ENCODE measurements at places on chromosomes 5 and 9.

GRCh38 chr9:36868586-36869282 is 165.3 kb downstream of the PAX5 start:
- DNase-seq = no peak

- no peak for DNase-seq
These were observed 29.9 kb downstream of the RFX3 start for GRCh38 chr9:3495855-3496254.

- no peak for DNase-seq
These were observed 45.4 kb upstream of the EDIL3 start for GRCh38 chr5:84430079-84430478.

- DNase-seq = no peak
These were observed 21.3 kb downstream of the GPX3 start for GRCh38 chr5:151041577-151042268.

DNA sequence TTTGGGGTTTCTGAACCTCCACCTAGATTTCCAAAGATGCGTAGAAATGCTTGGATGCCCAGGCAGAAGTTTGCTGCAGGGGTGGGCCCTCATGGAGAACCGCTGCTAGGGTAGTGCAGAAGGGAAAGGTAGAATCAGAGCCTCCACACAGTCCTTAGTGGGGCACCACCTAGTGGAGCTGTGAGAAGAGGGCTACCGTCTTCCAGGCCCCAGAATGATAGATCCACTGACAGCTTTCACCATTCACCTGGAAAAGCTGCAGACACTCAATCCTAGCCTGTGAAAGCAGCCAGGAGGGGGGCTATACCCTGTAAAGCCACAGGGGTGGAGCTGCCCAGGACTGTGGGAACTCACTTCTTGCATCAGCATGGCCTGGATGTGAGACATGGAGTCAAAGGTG is 13.3 kb upstream of the HSDL2 start:
- no peak for DNase-seq

- no peak for DNase-seq
These were observed 4.2 kb upstream of the HAVCR2 start for GRCh38 chr5:157113002-157113401.

DNA sequence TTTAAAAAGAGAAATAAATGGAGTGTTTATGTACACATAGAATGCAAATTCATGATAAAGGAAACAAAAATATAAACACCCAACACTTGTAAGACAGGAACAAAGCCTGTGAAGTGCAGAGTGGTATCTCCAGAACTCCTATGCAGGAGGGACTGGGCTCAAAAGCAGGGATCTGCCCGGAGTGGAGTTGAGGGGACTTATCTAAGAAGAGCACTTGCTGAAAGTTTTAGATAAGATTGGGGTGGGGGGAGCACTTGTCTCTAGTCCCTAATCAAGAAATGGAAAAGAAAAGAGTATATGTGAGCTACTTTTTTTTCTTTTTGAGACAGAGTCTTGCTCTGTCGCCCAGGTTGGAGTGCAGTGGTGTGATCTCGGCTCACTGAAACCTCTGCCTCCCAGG is 840.4 kb downstream of the MAT2B start:
- DNase-seq = peak; percentile 73

DNA sequence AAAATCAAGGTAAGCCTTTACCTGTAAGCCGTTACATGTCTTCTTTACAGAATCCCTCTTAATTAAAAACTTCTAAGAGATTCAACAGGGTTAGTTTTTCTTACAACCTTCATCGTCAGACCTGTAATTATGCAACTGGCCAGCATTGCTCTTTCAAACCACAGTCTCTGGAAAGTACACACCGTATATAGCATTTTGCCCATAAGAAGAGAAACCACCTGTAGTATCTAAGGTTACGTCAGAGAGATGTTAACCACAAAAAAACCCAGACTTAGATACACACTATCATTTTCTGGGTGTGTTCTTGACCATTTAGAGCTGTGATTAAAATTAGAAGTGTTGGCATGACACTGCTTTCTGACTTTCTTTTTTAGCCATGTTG is 140.0 kb downstream of the MUSK start:
- DNase-seq = no peak

GRCh38 chr5:172670005-172670402 is 28.9 kb downstream of the NEURL1B start:
- no peak for DNase-seq

DNA sequence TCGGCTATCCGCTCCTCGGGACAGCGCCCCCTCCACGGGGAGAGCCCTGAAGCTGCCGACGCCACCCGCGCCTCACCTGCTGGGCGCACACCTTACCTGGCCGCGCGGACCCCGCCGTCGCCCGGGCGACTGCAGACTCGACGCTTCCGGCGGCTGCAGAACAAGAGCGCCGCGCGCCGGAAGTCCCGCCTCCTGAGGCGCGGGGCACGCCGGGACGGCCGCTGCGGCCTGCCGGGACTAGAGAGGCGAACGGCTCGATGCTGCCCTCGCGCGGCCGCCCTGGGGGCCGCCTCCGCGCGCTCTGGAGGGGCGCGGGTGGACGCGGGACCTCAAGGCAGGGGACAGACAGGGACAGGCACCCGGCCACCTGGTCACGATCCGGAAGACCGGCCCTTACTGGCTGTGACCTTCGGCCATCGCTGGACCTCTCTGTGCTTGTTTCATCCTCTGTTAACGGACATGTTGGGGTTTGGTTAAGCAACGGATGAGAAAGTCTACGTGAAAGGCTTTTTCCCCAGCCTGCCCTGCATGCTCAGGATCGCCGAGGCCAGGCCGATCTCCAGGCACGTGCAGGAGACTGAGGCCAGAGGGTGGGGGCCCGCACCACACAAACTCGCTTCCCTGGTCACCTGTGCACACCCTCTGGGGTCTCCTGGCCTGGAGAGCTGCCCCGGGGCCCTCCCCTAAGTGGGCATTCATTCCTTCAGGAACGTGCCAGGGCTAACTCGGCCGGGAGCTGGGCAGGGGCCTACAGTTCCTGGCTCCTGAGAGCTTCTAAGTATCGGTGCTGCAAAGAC is at the start of gene SNAPC4:
Gene SNAPC4, minus strand, starts transcription at position 133 of the 797 bp plus-strand sequence. CDS start 1,742 bp downstream, outside the sequence.
- DNase-seq = peak; percentile 95

DNA sequence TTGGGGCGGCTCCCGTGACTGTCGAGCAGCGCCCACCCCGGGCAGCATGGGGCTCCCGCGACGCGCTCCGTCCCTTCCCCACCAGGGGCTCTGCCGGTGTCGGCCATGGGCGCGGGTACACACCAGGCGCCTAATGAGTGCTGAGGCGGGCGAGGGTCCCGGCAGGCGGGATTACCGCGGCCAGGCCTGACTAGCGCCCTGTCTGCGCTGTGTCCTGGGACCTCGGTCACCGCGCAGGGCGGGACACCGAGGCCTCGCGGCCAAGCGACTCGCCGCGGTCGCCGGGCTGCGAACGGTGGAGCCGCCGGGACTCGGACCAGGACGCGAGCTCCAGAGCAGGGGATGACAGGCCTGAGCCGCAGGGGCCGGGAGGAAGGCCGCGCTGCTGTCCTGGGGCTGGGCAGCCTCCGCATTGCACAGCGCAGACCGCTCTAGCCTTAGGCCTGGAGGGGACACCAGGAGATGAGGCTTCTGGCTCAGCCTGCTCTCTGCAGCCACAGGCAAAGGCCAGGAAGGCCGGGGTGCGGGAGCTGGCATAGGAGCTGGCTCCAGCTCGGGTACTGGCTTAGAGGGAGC is 14.1 kb downstream of the LCN10 start:
- peak; percentile 59 for DNase-seq

- DNase-seq = no peak
These were observed 108.6 kb downstream of the DAB2IP start for GRCh38 chr9:121759996-121760395.

DNA sequence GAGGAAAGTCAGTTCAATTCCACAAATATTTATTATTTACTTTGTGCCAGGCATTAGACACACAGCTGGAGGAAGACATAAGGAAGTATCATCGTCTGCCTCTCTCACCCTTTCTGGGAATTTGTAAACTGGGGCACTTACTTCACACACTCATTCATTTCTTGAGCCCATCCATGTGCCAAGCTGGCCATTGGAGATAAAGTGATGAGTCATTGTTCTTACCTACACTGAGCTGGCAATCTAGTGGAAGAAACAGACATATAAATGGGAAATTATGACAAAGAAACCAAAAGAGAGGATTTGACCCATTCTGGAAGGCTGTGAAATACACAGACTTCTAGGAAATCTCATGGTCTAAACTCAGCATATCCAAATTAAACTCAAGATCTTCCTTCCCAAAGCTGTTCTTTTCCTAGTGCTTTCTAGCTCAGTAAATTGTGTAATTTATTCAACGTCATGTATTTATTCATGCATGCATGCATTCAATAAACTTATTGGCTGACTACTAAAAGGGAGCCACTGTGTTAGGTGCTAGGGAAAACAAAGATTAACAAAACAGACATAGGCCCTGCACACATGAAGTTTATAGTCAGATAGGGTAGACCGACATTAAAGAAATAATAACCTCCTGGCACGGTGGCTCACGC is 65.3 kb downstream of the SH3RF2 start:
- no peak for DNase-seq

DNA sequence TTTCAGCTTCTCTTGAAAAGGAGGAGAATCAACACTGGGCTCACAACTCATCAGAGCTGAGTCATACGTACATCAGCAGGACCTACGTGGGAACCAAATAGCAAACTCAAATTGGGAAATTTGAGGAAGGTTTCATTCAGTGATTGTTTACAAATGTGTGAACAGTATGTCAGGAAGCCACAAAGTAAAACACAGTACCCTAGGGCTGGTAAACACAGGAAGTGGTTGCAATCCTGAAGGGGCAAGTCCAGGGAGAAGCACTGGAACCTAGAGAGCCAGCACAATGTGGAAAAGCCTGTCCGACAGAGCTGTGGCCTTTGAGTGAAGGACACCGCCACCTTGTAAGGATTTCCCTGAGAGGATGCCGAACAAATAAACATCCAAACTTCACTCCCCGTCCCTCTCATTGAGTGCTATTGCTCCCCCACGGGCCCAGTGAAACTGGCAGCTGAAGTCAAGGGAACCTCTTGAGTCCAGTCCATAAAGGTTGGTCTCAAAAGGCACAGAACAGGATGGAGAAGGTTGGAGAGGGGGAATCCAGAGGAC is 26.7 kb upstream of the RICTOR start:
- no peak for DNase-seq

GRCh38 chr9:977838-978830 is 1.7 kb downstream of the DMRT3 start:
- DNase-seq = no peak

DNA sequence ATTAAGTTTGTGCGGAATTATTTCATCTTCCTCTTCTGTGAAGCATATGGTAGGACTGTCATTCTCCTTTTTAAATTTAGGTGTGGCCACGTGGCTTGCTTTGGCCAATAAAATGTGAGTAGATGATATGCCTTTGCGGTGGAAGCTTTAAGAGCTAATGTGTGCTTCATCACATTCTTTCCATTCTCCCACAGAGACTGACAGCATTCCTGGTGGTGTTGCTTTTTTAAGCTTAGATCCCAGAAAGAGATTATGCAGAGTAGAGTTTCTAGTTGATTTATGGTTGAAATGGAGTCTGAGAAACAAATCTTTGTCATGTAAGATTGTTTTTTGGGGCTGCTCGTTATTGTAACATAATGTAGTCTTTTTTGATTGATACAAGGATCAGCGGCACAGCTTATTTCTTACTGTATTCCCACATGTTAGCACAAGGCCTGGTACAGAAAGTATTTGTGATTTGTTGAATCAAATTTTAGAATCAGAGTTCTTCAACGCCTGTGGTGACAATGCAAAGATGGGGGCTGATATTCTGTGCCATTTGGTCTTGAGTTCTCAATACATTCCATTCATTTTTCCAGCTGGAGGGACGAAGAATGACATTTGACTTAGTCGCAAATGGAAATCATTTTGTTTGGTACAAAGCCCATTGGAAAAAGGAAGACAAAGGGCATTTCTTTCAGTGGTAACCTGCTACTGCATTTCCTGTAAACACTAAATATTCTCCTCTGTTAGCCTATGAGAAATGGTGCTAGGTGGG is 209.9 kb upstream of the VLDLR start:
- no peak for DNase-seq

DNA sequence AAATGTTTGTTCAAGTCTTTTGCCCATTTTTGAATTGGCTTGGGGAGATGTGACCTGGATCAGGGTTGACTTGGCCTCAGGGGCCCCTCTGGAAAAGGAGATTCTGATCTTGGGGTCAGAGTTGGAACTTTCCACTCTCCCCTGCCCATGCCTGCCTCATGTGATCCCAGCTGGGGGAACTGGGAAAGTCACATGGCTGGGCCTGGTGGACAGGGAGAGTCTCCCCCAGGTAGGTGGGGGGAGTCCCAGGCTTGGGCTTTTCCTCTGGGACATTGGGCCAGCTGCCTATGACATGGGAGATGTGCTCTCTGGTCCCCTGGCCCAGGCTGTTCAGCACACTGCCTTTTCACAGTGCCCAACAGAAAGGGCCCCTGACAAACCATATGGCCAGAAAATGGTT is 60.7 kb downstream of the NDST1 start:
- no peak for DNase-seq

GRCh38 chr5:33774341-33774740 is 117.4 kb downstream of the ADAMTS12 start:
- no peak for DNase-seq

- DNase-seq = no peak
These were observed 49.4 kb downstream of the SLC46A2 start for GRCh38 chr9:112841261-112841660.

DNA sequence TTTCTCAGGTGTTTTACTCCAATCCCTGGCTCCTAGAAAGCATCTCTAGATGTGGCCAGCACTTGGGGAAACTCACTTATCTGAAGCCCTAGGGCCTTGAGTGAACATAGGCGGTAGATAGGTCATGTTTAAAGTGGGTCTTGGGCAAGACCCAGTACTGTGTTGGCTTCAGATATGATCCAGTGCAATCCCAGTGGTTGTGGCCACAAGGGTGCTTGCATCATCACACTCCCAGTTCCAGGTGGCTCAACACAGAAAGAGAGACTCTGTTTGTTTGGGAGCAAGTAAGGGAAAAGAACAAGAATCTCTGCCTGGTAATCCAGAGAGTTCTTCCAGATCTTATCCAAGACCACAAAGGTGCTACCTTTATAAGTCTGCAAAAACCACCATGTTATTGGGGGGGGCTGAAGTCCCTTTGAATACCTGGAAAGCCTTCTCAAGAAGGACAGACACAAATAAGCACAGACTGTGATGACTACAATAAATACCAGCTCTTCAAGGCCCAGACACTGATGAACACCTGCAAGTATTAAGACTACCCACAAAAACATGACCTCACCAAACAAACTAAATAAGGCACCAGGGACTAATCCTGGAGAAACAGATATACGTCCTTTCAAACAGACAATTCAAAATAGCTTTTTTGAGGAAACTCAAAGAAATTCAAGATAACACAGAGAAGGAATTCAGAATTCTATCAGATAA is 114.7 kb downstream of the LURAP1L start:
- DNase-seq = no peak

GRCh38 chr9:110638381-110638954 is 30.1 kb upstream of the MUSK start:
- no peak for DNase-seq

- no peak for DNase-seq
These were observed 21.7 kb downstream of the TCF7 start for GRCh38 chr5:134136221-134136631.

Data from erythroblast (primary cell).